ENCODE measurements at places on chromosomes 11 and 22. TPM values are rescaled to one million over a fixed set of nuclear protein-coding genes. Genes with fewer than 3 reads are reported as not detected.

The CHRM4 gene
- 0.51 TPM for total RNA-seq

The LTO1 gene
- total RNA-seq, result 33.4 TPM

The SCO2 gene
- total RNA-seq, result 3.7 TPM

The LRRC56 gene
- 5.4 TPM for total RNA-seq

The ARHGEF12 gene
- total RNA-seq, result 64.9 TPM

The CCS gene
- total RNA-seq, result 48.9 TPM

The ADM2 gene
- total RNA-seq, result 3.2 TPM

The MRGPRX3 gene
- total RNA-seq, result not detected

The ANGPTL5 gene
- total RNA-seq, result not detected

The SCGB2A2 gene
- total RNA-seq, result not detected

The OTOG gene
- total RNA-seq, result 0.78 TPM

The RASL10A gene
- total RNA-seq, result 1.2 TPM

The NAALADL1 gene
- 4.3 TPM for total RNA-seq

The ADORA2A gene
- 6.4 TPM for total RNA-seq

The P2RX3 gene
- total RNA-seq, result not detected
